ENCODE measurements at places on chromosomes 1 and 21. TPM values are rescaled to one million over a fixed set of nuclear protein-coding genes. Genes with fewer than 3 reads are reported as not detected.

The KCNQ4 gene
- not detected for total RNA-seq

The ELAPOR1 gene
- total RNA-seq: 0.28 TPM

The TTLL7 gene
- total RNA-seq: 13.3 TPM

The BTBD8 gene
- total RNA-seq: 3.6 TPM

The MYBPH gene
- not detected for total RNA-seq

The KCNK1 gene
- 0.90 TPM for total RNA-seq

The LCE1E gene
- total RNA-seq: not detected

The ADAM30 gene
- total RNA-seq: not detected

The LAX1 gene
- total RNA-seq: not detected

The RGSL1 gene
- not detected for total RNA-seq

The OR6N1 gene
- total RNA-seq: not detected

The KRTAP8-1 gene
- total RNA-seq: not detected

The NFASC gene
- total RNA-seq: 0.28 TPM

The CYP4Z1 gene
- not detected for total RNA-seq

The TTC34 gene
- total RNA-seq: under 0.01 TPM

The CD48 gene
- not detected for total RNA-seq

The ZMYND12 gene
- total RNA-seq: not detected

The FAM72A gene
- total RNA-seq: 2.2 TPM

The RNU1-3 gene
- total RNA-seq: under 0.01 TPM

The PDE4B gene
- 15.6 TPM for total RNA-seq

The PGLYRP3 gene
- not detected for total RNA-seq

The FCRL2 gene
- not detected for total RNA-seq

The PCBP3 gene
- 2.5 TPM for total RNA-seq

The FCGR1A gene
- total RNA-seq: not detected

The LDLRAD1 gene
- total RNA-seq: not detected

The CLDN14 gene
- total RNA-seq: not detected

The HAO2 gene
- total RNA-seq: not detected
